ENCODE measurements at places on chromosomes 4 and X. TPM values are rescaled to one million over a fixed set of nuclear protein-coding genes. Genes with fewer than 3 reads are reported as not detected.
A peak's percentile ranks its signal among the peaks of the same experiment; 100 is the strongest.

GABRQ gene
- not detected for total RNA-seq

GPR143 gene
- 3.1 TPM for total RNA-seq

GC gene
- total RNA-seq, result not detected

PF4V1 gene
- not detected for total RNA-seq

HMX1 gene
- not detected for total RNA-seq

HSD17B13 gene
- not detected for total RNA-seq

PAGE5 gene
- total RNA-seq, result not detected

PTPN13 gene
- total RNA-seq, result 6.3 TPM

DNA sequence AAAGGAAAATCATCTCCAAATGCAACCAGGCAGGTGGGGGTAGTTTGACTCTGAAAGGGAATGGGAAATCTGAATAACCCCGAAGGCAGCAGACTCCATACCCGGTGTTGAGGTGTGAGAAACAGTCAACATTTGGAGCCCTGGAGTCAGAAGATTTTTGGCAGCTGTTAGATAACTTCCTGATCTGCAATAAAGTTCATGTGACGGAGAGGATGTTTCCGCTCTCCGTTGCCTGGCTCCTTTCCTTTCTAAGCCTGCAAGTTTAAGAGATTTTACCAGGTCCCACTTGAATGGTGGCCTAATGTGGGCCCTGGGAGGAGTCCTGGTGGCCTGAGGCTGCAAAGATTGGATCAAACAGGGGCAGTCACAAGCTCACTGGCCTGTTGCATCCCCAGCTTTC is 27.7 kb downstream of the HAND2 start:
- no peak for DNase-seq

DNA sequence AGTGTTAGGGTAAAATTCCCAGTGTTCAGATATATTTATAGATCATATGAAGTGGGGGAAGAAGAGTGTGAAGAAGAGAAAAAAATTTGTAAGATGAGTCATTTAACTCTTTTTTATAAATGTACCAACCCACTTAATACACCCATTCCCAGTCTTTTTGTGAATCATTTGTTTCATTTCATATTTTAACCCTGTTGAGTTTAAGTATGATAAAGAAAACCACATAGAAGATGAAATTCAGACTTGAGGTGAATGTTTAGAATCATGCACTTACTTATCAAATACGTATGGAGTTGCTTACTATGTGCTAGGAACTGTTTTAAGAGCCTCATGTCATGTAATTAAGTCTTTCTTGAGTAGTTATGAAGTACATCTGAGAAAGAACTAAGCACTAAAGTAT is 56.6 kb upstream of the DAPP1 start:
- no peak for DNase-seq

DNA sequence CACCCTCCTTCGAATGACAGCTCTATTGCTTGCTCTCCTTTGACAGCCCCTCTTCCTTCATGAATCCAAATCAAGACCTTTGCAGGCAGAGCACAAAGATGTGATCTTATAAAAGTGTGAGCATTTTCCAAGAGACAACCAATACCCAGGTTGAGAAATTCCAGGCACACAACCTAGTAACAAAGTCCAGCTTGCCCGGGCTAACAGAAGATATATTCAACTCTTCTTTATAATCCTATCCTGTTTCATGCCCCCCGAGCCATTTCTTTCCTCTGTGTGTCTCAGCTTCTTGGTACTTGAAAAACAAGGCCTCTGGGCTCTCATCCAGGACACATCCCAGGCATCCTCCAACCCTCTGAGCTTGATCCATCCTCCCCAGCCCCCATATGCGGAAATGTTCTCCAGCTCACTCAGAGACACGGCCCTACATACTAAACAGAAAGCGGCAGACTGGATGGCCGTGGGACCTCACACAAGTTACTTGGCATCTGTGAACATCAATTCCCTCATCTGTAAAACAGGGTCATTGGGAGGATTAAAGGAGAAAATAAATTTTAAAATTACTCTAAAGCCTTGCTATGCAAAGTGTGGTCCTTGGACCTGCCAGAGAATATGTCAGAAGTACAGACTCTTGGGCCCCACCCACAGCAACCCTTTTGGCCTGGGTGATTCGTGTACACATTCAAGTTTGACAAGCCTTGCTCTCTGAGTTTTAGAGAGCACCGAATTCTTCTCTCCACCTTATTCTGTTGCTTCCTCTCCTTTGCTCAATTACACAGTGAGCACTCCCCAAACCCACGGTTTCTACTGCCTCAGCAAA is 627.0 kb downstream of the BCOR start:
- no peak for DNase-seq

DNA sequence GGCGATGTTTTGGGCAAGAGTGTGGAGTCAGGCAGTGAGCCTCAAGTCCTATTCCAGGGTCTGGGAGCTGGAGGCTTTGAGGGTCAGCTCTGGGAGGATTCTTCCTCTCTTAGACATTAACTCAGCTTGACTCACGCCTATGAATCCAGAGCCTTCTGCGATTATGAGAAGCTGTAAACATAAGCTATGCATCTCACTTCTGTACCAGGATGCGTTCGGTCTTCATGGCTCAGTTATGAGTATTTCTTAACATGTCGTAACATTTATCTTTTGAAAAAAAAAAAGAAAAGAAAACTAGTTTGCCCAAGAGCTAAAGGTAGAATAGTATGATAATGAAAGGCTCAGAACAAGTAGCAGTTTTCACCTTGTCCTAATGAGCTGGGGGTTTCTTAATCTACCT is 4.6 kb downstream of the SHROOM2 start:
- no peak for DNase-seq

DNA sequence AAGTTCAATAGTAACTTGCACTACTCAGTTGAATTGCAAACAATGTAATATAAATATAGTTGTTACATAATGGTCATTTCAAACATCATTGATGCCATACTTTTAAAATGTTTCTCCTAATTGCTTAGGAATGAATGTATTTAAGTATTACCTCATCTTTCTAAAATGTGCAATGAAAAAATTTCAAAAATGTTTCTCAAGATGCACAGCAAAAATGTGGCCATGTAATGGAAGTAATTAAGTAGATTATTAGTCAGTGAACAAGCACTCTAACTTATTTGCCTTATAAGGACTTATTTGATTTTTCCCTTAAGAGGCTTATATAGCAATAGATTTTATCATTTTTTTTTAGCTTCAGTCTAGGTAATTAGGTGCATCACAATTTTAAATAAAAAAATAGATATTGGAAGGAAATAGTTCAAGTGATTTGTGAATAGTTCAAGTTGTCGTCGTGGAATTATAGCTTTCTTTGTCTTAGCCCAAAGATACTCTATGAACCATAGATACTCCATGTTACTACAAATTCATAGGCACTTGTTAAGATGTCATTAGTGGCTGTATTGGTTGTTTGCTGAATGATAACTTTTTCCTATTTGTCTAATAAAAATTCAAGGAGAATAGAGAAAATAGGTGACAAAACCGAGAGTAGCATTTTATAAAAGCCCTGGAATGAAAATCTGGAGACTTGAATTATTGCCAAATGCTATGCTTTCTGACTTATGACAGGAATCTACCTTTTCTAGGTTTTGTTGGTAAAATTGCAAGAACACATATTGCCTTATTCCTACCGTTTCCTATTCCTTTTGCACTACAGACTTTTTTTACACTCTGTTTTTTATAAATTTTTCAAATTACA is 118.5 kb downstream of the TLL1 start:
- no peak for DNase-seq

- DNase-seq, result no peak
Observed at GRCh38 chr4:119930546-119930945, 136.1 kb downstream of the MAD2L1 start.

DNA sequence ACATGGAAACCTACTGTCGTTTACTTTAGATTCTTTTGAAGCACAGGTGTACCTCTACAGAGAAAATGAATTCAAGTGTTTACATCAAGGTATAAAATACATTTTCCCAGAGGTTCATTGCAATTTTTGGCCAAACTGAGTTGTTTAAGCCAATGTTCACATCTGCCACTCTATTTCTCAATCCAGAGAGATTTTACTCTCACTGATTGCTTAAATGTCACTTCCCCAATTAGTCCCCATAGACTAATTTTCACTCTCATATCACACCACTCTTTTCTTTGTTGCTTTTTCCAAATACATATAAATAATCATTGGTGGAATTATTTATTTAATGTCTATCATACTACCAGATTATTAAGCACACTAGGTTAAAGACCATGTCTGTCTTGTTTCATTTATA is 271.8 kb downstream of the PPP3CA start:
- no peak for DNase-seq

- DNase-seq, result no peak
Observed at GRCh38 chrX:3777416-3777815, 64.0 kb upstream of the PRKX start.

DNA sequence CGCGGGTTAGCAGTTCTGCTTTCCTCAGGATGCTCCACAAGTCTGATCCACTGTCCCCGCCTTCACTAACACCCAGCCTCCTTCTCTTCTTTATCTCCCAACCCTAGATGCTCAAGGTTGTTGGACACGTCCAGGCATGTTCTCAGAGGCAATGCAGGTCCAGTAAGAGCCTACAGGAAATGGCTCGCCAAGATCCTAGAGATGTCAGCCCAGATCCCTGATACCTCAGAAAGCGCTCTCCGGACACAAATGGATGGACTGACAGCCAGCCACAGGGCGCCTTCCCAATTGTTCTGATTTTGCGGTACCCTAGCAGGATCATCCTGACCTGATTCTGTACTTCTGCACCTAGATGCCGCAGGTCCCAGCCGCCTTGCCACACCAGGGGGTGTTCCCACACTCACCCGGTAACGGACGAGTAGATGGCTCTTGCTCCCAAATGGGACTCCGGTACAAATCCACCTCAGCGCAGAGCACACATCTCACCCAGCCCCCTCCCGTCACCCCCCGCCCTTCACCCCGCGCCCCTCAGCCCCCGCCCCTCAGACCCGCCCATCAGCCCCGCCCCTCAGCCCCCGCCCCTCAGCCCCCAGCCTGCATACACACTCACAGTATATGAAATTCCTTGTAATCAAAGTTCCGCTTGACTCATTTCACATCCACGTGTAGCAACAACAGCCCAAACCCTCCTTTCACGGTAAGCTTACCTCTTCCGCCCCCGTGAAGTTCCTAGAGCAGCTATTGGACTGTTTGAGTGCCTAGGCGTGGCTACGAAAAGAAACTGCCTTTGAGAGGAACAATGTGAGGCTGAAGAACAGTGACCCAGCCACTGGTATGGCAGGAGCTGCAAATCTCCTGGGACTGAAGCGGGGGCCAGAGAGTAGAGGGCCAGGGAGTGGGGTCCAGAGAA is at the start of gene EDA2R:
Gene EDA2R, minus strand, starts transcription at position 488 of the 910 bp plus-strand sequence. CDS start 23,058 bp downstream, outside the sequence.
- peak; percentile 26 for DNase-seq

DNA sequence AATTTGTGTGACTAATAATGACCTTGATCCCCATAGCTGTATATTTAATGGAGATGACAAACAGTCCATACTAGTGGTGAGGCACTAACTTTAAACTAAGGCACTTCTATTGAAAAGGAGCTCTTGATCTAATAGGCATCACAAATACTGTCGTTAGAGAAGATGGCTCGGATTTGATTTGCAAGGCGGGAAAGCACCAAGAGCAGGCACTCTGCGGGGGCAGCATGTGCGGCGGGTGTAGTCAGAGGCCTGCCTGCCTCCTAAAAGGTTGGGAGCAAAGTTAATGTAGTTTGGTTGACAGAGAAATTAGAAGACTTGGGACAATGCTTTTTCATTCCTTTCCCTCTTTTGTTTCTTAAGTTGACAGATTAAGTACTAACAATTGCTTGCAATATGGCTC is 278.8 kb downstream of the CFAP299 start:
- no peak for DNase-seq

- no peak for DNase-seq
Observed at GRCh38 chrX:131854581-131854980, 168.5 kb upstream of the STK26 start.

GRCh38 chrX:318068-318738 is 393 bp downstream of the GTPBP6 start:
- peak; percentile 97 for DNase-seq

- DNase-seq, result no peak
Observed at GRCh38 chr4:164177153-164177552, 576.8 kb upstream of the SMIM31 start.

DNA sequence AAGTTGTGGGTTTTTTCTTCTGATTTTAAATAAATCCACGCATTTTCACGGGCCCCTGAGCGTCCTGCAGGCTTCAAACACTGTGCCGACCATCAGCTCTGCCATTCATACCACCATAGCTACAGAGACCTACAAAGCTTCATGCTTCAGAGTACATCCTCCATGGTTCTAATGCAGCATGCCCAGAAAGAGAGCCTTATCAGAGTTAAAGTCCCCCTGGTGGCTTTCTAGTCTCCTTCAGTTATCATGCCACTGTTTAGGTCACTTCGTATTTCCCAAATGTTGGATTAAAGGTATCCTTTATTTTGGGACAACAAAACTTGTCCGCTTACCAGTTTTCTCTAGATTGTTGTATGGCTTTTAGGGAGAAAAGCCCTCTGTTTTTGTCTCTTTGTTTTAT is 66.7 kb upstream of the VCX2 start:
- no peak for DNase-seq

DNA sequence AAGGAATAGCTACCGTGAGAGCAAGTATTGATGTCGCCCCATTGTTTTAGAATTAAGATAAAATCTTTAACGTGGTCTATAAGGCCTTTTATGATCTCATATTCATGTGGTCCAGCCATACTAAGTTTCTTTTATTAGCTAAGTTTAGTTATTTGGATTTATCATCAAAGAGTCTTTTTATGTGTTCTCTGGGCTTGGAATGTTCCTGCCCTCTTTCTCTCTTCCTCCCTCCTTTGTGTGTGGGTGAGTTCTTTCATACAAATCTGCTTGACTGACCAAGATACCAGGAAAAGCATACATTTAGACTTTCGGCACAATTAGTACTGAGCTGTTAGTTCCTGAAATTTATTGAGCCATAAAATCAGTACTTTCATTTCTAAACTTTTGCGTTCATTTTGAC is 11.3 kb downstream of the TDO2 start:
- DNase-seq, result no peak

- DNase-seq, result no peak
Observed at GRCh38 chr4:153337686-153338085, 6.8 kb upstream of the MND1 start.

GRCh38 chr4:153160821-153161220 is 43.4 kb upstream of the TRIM2 start:
- no peak for DNase-seq

DNA sequence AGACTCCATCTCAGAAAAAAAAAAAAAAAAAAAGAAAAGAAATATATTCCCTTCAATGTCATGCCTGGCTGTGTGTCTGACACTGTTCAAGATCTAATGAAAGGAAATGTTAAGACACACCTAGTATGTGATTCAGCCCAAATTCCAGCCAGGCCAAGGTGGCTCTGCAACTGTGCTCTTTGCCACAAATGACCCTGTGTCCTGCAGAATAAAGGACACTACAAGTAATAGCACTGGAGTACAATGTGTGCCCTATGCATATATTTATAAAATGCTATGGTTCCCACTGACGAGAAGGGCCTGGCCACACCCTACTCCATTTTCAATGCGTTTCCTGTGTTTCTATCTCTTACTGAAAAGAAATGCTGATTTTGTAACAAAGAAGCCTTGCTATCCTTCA is 98.0 kb upstream of the SORBS2 start:
- DNase-seq, result no peak

GRCh38 chr4:176675810-176676209 is 116.9 kb downstream of the VEGFC start:
- no peak for DNase-seq

- DNase-seq, result peak; percentile 80
Observed at GRCh38 chr4:94472056-94472826, 20.5 kb downstream of the PDLIM5 start.

- no peak for DNase-seq
Observed at GRCh38 chr4:26032630-26033317, 118.8 kb downstream of the SMIM20 start.

Measured in pulmonary artery endothelial cell (primary cell).